ENCODE measurements at places on chromosomes 4 and X. TPM values are rescaled to one million over a fixed set of nuclear protein-coding genes. Genes with fewer than 3 reads are reported as not detected.

SCRG1 gene
- not detected for total RNA-seq

TRIM60 gene
- not detected for total RNA-seq

MAP7D2 gene
- 0.99 TPM for total RNA-seq

DNA sequence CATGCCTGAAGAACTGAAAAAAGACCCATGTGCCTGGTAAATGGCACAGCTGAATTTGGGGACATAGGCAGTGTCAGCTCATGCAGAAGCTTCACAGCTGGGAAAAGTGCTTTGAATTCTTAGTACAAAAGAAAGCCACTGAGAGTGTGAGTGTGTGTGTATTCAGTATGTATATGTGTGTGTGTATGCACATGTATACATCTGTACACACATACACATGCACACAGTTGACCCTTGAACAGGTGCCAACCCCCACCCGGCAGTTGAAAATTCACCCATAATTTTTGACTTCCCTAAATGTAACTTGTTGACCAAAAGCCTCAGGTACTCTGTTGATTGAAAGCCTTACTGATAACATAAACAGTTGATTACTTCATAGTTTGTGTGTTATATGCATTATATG lies 49.5 kb upstream of the ENPP6 start:
- no peak for DNase-seq

DNA sequence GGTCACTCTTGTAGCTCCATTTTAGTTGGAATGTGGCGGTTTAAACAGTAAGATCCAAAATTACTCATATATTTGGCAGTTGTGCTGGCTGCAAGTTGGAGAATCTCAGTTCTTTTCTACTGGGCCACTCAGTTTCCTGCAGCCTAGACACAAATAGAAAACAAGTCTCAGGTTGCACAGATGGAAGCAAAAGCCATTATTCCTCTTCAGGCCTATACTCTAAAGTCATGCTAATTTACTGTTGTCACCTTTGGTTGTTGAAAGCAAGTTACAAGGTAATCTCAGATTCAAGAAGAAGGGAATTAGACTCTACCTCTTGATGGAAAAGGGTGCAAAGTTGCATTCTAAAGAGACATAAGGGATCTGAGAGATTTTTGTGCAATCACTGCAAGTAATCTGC lies 345.4 kb downstream of the ADAM29 start:
- DNase-seq = no peak

DNA sequence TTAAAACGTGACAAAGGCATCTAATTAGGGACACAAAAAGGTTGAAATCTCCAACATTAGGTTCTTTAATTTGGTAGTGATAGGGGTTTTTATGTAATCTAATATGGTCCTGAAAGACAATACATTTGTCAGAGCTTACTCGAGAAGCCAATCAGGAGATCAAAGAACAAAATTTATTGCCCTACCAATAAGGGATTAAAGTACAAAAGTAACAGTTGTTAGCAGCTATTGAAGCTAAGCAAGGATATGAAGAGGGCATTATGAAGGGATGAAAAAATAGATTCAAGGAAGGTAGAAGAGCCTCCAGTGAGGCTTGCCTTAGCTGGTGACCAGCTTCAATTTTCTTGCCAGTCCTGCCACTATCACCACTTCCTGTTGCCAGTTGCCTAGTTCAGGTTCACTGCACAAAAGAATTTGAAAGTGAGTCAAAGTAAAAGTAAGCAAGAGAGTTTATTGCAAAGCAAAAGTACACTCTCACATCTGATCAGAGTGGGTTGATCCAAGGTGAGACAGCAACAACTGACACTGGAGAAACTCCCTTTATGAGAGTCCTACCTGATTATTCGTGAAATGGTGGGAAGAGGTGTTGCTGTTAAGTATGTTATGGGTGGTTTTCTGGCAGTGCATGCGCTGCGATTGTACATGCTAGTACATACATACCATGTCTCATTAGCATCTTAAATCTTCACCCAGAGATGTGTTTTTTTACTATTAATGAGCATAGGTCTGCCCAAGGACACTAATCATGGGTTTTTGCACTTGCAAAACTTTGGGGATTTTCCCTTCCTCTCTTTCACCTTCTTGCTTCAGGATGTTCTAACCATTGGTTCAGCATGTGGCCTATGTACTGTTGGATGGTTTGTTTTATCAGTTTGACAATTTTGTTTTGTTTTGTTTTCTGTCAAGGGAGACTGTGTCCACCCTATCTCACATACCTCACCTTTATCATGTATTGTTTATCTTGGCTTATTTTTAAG lies 263.2 kb upstream of the ITM2A start:
- no peak for DNase-seq

GRCh38 chr4:180766045-180766444 lies 1477.2 kb upstream of the TENM3 start:
- no peak for DNase-seq

Data from CD4-positive, CD25-positive, alpha-beta regulatory T cell (primary cell).